ENCODE measurements at places on chromosomes 2 and 18.

DNA sequence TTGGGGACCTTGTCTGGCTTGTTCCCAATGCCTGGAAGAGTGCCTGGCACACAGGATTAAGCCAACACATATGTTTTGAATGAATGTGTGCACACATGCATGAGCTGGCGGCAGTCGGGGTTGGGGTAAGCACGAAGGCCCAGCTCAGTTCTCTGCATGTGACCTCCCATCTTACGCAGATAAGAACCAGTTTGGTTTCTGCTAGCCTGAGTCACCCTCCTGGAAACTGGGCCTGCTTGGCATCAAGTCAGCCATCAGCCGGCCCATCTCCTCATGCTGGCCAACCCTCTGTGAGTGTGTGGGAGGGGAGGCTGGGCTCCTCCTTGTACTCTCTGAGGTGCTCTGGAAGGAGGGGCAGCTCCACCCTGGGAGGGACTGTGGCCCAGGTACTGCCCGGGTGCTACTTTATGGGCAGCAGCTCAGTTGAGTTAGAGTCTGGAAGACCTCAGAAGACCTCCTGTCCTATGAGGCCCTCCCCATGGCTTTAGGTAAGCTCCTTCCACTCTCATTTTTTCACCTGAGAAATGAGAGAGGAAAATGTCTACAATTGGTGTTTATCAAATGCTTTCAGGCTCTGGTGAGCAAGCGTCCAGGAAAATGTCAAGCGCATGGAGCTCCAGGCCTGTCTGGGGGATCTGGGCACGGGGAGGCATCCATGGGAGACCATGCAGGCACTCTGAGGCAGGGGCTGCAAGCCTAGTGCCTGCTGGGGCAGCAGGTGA, 9.7 kb upstream of the IL1RN start:
- no peak for DNase-seq

DNA sequence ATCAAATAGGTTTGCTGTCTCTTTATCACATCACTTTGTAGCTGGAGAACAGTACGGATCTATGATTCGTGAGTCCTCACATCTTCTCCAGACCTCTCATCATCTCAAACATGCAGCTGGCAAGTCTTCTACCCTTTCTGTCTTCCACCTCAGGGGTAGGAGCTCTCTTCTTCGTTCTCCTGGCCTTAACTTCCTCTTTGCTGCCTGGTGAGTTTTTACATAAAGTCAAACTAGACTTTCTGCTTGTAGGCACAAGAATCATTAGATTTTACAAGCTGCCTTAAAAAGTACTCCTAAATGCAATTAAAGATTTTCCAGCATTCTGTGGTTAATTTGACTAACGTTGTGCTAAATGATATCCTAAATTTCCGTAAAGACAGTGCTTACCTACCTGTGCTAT, 43.7 kb upstream of the TANK start:
- DNase-seq: no peak

DNA sequence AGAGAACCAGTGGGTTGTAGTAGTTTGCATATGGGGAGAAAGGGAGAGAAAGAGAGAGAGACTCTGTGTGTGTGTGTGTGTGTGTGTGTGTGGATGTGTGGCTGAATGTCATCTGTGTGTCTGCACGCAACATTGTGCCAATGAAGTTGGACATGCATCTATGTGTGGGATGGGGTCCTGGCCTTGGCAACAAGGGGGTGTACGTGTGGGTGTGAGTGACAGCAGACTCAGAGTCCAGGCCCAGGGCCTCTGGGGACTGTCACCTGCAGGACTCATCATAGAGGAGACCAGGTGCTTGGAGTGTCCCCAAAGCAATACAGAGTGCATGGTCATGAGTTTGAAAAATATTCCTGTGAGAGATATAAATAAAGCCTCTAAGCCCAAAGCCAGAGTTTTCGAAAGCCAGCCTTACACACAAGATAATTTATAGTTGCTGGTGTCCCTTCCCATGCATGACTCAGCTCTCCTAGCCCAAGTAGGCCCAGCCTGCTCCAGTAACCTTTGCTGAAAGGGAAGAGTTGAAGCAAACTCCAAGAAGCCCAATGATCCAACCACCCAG, 59.9 kb downstream of the TNP1 start:
- no peak for DNase-seq

DNA sequence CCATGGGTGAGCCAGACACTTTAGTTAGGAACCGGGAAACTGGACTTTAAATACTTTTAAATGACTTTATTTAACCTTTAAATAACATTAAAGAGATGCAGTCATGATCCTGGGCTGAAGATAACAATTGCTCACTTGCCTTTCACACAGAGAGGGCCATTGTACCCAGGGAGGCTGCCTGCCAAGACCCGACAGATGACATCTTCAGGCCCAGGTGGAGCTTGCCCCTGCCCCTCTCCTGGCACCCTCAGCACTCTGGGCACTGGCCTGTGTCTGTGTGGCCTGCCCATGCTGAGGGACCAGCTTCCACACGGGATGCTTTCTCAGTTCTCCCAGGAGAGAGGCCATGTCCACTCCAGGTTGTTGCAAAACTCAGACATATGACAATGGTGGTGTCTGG, 216.4 kb upstream of the MYT1L start:
- DNase-seq: no peak

GRCh38 chr2:26355038-26355995, 8.7 kb upstream of the ADGRF3 start:
- no peak for DNase-seq

DNA sequence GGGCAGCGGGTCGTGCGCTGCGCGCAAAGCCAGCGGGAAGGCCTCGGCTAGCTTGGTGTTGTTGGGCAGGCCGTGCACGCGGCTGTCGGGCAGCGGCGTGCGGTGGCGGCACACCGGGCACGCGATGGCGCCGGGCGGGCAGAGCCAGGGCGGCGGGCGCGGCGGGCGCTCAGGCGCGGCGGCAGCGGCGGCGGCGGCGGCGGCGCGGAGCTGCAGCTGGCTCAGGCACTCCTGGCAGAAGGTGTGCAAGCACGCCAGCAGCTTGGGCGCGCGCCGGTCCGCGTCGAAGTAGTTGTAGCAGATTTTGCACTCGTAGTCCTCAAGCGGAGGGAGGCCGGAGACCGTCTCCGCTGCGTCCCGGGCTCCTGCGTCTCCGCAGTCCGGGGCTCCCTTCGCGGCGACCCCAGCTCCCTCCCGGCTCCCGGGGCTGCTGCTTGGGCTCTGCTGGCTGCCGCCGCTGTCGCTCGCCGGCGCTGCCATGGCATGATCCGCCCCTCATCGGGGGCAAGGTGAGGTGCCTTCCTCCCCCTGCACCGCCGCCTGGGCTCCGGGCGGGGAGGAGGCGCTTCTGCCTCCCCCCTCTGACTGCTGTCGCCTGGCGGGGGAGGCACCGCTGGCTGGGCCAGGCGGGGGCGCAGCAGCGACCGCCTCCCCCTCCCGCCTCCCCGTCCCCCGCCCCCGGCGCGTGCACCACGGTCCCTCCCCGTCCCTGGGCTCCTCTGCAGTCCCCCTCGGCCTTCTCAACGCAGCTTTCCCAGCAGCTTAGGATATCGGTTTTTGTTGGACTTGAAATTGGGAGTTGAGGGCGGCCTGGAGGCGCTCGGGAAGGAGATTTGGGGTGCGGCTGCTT, 21.0 kb upstream of the PAX3 start:
- no peak for DNase-seq

GRCh38 chr2:190318931-190319554, 583 bp downstream of the HIBCH start:
- DNase-seq: peak; percentile 18

DNA sequence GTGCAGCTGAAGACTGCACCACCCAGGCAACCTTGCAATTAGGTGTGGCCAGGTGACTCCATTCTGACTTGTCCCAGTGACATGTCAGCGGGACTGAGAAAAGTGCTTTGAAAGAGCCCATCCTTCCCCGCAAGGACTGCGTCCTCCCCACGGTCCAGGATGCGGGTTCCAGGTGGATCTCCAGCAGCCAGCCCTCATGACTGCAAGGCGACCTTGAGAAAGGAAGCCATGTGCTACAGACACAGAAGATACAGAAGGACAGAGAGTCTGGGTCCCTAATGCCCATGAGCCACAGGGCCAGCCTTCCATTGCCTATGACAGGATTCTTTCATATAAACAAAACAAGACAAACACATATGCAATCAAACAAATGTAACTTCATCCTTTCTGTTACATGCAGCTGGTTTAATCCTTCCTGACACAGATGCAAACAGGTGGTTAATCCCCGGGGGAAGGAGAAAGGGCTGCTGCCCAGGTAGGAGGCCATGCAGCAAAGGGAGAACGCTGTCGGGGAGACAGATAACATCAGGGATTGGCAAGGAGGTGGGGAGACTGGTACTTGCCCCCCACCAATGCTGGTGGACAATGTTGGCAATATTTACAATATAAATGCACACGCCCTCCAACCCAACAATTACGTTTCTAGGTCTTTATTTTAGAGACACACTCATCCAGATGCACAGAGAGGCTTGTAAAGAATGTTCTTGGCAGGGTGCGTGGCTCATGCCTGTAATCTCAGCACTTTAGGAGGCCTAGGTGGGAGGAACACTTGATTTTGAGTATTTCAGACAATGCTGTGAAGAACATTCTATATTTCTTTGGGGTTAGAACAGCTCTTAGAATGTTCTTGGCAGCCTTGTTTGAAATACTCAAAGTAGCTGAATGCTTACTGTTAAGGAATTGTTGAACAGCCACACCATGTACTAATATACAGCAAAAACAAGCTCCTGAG, 64.8 kb downstream of the NCAPH start:
- DNase-seq: no peak

- no peak for DNase-seq
Observed at GRCh38 chr2:73111073-73112025, 1.4 kb downstream of the RAB11FIP5 start.

- no peak for DNase-seq
Observed at GRCh38 chr2:96907115-96908041, 37.5 kb upstream of the SEMA4C start.

DNA sequence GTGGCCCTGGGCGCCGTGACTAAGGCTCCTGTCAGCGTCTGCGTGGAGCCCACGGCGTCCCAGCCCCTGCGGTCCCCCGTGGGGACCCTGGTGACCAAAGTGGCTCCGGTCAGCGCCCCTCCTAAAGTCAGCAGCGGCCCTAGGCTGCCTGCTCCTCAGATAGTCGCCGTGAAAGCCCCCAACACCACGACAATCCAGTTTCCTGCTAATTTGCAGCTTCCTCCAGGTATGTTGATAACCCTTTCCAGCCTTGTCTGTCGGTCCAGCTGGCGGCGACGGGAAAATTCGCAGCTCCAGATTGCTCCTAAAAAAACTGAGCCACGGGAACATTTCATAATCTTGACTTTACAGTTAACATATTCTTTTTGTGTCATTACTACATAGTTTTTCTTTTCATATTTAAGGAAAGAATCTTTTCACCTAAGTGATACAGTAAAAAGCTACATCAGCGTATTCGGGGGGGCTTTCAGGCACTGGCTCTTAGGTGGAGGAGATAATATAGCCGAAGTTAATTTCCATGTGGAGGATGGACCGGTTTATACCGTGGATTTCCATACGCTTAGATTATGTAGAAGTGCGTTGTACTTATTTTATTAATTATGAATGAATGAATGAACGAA, 916 bp downstream of the TAF4B start:
- DNase-seq: no peak

Measured in CD4-positive, alpha-beta T cell treated with Interleukin-12 subunit alpha and Interleukin-12 subunit beta, for 1 hour (primary cell).